ENCODE measurements at places on chromosomes 12 and 14.

DNA sequence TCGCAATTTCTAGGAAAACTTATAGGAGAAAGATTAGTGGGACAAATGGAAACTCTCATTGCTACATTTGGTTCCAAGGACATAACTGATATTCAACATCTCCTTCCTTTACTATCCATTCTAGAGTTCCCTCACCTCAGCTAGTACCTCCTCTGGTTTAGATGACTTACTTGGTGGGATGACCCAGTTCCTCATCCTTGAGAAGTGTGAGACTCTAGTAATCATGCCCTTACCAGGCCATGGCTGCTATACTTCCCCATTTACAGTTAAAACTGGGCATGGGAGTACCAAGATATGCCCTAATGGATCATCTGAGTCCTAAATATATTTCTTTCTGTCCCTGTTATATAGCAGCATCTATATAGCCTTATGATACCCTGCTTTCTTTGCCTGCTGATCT lies 58.1 kb downstream of the IFT81 start:
- no peak for DNase-seq

DNA sequence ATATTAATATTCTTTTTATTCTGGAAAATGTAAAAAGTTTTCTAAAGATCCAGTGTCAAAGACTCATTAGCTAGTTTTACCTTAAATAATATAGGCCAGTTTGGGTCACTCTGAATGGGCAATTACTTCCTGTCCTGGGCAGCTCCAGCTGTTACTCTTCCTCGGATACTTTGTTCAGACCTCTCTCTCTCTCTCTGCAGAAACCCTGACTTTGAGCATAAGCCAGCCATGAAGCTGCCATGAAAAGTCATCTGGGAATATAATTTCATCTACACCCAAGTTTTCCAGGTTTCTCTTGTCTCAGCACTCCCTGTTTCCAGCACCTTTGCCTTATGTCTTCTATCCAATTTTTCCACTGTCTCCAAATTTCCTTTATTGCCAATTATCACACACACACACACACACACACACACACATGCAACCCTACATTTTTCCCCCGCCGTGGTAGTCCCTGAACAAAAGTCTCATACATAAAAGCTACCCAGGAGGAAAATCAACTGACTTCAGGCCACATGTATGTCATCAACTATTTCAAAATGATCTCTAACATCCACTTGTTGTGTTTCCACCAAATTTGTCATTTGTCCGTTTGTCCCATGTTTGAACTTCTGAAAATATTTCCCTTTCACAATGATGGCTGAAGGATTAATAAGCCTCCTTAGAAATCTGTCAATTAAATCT lies 318.1 kb downstream of the SSPN start:
- no peak for DNase-seq

- DNase-seq: no peak
Measured at GRCh38 chr14:34072921-34073320, 122.0 kb upstream of the EGLN3 start.

- no peak for DNase-seq
Measured at GRCh38 chr12:105204916-105205315, 31.1 kb downstream of the APPL2 start.

DNA sequence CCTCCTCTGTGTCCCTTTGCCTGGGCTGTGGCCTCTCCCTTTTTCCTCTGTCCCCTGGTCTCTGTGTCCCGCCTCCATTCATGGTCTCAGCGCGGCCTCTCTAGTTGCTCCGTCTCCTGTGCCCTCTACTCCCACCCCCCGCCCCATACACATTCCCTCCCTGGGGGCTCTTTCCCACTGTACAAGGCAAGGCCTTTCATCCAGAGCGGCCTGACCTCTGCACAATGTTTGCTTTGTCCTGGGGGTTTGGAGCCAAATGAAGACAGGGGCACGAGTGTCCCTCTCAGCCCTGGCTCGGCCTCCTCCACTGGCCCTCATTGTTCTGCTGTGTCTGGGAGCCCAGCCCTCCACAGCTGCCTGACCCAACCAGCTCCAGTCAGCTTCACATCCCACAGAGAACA lies 678.6 kb downstream of the BCL11B start:
- DNase-seq: no peak

DNA sequence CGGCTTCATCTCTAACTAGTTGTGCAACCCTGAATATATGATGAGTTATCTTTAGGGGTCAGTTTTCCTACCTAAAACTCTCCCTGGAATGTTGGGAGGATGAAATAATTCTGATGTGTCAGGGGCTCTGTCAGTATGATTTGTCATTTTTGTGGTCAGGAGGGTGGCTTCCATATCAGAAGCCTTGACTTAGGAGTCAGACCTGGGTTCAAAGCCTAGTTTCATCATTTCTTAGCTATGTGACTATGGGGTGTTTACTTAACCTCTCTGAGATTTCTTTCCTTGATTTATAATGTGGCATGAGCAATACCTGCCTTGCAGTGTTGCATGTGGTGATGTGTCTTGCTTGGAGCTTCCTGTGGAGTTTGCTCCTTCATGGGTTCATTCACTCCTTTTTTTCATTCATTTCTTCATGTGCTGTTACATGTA lies 146.8 kb downstream of the CHST11 start:
- no peak for DNase-seq

- no peak for DNase-seq
Measured at GRCh38 chr12:90327793-90328743, 619.4 kb upstream of the ATP2B1 start.

- no peak for DNase-seq
Measured at GRCh38 chr14:99850709-99851108, 57.5 kb downstream of the EML1 start.

GRCh38 chr14:21220874-21221477 lies 48.3 kb downstream of the HNRNPC start:
- no peak for DNase-seq

GRCh38 chr12:79407671-79408622 lies 282.8 kb downstream of the PAWR start:
- DNase-seq: no peak

- no peak for DNase-seq
Measured at GRCh38 chr14:90503582-90503981, 106.8 kb downstream of the CALM1 start.

GRCh38 chr12:114339626-114340025 lies 66.3 kb downstream of the TBX5 start:
- no peak for DNase-seq

DNA sequence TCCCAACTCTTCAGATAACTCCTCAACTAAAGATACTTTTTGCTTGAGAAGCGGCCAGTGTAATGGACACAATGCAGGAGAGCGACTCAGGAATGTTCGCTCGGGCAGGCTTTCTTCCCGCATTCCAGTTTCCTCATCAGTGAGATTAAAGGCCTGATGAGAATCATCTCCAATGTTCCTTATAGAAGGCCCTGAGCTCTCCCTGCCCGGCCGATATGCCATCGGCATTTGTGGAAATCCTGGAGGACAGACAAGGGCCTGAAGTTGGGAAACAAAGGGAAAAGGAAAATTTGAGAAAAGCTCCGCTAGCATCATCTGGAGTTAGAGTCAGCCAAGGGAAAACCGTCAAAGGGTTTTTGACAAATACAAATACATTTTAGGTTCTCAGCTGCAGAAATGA lies 38.0 kb upstream of the FOXN3 start:
- DNase-seq: no peak

GRCh38 chr14:101034986-101035385 lies 131.5 kb upstream of the RTL1 start:
- DNase-seq: no peak

- DNase-seq: no peak
Measured at GRCh38 chr12:65074932-65075331, 46.2 kb downstream of the WIF1 start.

GRCh38 chr14:99479160-99479905 lies 1.3 kb downstream of the SETD3 start:
- DNase-seq: no peak

DNA sequence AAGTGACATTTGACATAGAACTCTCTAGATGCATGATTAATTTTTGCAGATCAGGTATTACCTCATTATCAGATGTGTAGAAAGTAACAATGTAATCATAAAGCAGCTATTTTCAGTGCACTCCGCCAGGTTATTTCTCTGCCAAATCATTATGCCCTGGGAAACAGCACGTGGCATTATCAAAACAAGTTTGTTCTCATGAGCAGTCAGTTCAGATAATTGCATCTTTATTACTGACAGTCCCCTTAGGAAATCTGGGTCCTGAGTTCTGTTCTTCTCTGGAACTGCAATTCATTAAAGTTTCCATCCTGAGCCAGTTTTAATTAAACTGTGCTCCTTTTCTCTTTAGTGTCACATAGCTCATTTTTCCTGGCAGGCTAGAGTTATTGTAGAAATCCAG lies 94.7 kb upstream of the KRR1 start:
- DNase-seq: no peak

GRCh38 chr14:98112194-98112780 lies 1159.7 kb downstream of the BCL11B start:
- DNase-seq: no peak

DNA sequence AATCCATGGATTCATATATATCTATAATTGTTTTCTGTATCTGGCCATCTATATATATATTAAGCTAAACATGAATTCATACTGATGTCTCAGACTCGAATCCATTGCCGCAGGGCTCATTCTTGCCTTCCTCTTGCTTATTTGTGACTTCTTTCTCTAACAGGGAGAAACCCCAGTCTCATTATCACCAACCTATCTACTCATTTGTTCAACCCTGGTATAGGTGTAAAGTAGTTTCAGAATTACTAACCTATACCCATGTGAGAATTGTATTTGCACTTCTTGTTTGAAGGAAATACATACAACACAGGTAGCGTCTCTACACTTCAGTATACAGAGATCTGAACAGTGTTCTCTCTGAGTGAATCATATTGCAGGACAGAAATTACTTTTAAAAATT lies 77.7 kb downstream of the PTPN11 start:
- no peak for DNase-seq

- no peak for DNase-seq
Measured at GRCh38 chr14:84390010-84390409, 1139.9 kb upstream of the FLRT2 start.

DNA sequence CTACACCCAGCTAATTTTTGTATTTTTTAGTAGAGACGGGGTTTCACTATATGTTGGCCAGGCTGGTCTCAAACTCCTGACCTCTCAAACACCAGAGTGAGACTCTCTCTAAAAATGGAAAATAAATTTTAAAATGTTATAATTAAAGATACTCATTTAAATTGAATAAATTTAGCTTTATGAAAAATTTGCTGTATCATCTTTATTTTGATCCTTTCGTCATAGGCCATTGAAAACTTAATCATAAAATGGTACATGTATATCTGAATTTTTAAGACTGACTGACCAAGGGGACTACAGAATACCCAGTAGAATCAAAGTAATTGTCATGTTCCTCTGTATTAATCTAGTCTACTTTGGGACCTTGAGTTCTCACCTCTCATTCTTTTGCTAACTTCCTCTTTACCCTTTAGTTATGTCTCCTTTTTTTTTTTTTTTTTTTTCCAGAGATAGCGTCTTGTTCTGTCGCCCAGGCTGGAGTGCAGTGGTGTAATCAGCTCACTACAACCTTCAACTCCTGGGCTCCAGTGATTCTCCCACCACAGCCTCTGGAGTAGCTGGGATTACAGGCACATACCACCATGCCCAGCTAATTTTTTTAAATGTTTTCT lies 9.5 kb downstream of the RAB5B start:
- no peak for DNase-seq

GRCh38 chr12:47820631-47821345 lies 1.1 kb upstream of the HDAC7 start:
- no peak for DNase-seq

GRCh38 chr12:79765157-79765556 lies 74.4 kb upstream of the PAWR start:
- DNase-seq: no peak

GRCh38 chr14:103091041-103091882 lies 3.3 kb upstream of the EXOC3L4 start:
- DNase-seq: no peak

DNA sequence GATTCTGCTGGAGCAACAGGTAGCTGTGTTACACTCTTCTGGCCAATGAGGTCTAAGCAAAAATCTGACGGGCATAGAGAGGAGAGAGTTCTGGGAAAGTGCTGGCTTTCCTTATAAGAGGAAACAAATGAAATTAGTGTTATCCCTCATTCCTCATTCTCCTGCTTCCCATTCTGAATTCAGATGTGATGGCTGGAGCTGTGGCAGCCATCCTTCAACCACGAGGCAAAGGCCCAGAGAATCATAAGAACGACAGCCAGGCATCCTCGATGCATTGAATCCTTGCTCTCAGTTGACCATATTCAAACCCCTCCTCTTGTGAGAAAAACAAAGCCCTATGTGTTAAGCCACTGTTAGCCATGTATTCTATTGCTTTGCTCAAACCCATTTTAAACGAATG lies 27.5 kb upstream of the RIMBP2 start:
- no peak for DNase-seq

GRCh38 chr12:113030875-113031525 lies 25.5 kb upstream of the DTX1 start:
- DNase-seq: no peak

- no peak for DNase-seq
Measured at GRCh38 chr14:29085546-29085945, 319.0 kb downstream of the FOXG1 start.
